CD8-positive, alpha-beta memory T cell (primary cell): ENCODE measurements at places on chromosomes 3 and 15.

DNA sequence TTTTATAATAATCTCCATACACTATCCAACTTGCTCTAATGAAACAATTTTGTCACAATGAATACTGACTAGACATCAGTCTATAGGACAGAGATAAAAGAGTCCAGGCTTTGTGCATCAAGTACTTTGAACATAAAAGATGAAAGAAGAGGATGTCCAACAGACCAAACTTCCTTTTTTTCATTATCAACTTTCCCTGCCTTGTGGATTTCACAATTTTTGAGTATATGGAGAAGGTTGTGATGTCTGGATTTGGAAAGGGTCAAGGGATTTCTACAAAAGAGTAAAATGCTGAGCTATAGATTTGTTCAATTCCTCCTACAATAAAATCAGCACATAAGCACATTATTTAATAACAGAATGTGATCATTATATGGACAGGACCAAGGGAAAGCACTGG, 25.7 kb downstream of the CD47 start:
- no peak for DNase-seq

DNA sequence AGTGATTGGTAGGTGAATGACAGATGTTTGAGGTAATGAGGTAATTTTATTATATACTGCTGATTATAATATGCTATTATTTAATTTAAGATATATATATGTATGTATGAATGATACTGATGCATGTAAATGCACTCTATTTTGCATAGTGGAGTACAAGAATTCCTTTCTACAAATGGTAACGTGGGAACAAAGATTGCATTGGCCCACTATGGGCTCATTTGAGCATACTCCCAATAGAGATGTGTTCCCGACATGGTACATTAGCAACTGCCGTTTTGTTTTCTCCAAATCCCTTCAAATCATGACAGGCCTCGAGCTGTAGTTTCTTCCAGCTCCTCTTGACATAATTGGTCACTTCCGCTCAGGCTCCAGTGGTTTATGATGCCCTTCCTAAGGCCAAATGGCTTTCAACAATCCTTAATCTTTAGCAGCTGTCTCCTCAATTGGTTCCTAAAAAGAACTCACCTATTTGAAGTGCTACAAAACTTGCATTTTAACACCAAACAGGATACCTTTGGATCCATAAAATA, 266.1 kb downstream of the ADAMTSL3 start:
- DNase-seq: no peak

GRCh38 chr15:41417418-41418195, 712 bp downstream of the RTF1 start:
- DNase-seq: peak; percentile 57

DNA sequence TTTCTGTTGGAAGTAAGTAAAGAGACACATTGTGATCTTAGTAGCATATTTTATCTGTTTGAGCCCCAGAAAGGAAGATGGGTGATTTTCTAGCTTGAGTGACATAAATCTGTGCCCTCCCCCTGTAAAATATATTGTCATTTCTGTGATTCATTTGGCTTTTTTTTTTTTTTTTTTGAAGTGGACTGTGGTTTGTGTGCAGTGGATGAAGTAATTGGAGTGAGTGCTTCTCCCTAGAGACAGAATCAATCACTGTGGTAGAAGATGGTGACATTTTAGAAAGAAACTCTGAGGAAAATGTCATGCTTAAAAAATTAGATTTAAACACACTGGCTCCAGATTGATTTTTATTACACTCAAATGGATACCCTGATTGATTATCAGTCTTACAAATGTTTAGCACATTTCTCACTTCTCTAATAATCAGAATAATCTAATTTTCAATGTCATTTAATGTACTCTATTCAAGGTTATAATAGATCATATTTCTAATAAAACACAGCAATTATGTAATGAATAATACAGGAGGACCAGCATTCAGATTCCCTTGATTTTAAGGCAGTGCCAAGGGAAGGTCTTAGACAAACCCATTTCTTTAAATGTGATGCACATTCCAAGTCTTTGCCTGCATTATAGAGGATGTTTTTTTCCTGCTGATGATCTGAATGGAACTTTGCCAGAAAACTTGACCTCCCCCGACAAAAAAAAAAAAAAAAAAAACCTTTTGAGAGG, 116.6 kb downstream of the TOP2B start:
- DNase-seq: no peak

DNA sequence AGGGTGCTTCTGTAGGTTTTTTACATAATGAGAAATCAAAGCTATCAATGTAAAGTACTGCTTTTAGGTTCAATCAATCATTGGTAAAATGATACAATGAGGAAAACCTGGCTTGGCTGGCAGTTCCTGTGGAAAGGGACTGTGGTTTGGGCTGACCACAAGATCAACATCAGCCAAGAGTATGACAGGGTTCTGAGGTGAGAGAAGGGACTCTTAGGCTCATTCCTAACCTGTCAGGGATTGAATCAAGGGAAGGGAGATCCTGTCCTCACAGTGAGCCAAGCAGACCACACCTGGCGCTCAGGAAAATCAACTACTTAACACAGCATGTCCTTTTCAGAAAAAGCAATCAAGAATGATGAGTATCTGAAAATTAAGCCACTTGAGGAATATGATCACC, 111.1 kb downstream of the MAGI1 start:
- no peak for DNase-seq

DNA sequence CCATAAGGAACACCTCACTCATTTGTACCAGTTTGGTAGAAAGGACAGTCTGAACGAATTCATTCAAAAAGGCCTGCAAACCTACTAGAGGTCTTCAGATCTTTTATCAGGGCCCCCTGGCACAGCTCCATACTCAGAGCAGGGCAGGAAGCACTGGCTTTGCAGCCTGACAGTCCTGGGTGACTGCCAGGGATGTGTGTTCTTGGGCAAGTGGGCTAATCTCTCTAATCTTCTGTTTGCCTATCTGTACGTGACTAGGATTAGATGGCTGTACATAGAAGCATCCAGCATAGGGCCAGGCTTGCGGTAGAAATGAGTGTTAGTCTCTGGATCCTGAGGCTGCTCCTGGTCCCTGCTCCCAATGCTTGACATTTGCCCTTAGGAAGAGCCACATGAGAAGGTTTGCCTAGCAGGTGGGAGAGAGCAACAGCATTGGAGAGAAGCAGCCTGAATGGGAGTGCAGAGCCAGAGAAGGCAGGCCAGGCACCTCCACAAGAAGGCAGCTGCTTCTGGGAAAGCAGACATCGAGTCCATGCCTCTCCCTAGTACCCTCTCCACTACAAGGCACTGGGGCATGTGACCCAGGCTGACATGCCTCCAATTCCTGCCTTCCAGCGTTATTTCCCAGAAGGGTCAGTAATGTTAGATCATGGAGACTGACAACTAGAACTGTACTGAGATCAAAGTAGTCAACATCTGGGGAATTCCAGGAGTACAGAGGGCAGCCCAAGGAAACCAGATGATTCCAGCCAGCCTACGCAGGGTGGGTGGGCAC, 1.0 kb upstream of the CXCR6 start:
- DNase-seq: no peak
